Stimulated activated CD4-positive, alpha-beta T cell treated with anti-CD3 and anti-CD28 coated beads, Interleukin-15, amount 100 ng/mL, for 1 hour (primary cell): ENCODE measurements at places on chromosomes 6 and 20.

DNA sequence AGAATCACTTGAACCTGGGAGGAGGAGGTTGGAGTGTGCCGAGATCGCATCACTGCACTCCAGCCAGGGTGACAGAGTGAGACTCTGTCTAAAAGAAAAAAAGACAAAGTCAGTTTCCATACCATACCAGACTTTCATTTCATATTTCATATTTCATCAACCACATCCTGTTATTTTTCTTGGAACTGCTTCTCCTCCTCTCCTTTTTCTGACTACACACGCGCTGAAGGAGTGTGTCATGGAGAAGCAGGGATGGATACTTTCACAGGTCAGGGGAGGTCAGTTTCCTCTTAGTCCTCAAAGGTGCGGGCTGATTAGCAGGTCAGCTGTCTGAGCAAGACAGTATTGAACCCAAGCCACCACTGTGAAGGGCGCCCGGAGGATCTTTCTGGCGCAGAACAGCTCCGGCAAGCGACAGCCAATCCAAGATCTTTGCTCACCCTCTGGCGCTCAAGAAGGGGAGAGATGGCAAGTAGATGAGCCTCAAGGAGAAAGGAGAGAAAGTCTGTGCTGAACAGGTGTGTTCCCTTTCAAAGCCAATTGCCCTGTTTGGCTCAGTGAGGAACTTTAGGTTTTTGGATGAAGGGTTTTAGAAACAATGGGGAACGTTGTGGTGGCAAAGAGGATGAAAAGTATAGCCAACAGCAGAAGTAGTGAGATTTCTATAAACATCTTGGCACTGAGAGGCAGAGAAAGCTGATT lies 18.9 kb upstream of the SYNJ2 start:
- no peak for DNase-seq

DNA sequence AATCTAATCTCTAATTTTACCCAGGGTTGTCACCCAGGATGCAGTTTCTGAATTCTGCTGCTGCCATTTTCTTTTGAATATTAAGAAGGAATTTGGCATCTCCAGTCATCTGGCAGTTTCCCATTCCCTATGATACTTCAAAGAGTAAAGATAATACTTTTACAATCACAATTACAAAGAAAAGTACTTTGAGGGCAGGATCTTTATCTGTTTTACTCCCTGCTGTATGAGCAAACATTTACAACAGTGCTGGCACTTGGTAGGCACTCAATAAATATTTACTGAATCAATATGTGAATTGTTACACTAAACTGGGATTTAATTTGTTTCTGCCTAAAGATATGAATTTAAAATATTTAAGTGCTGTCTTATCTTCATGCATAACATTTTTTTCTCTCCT lies 224.9 kb downstream of the EPHA7 start:
- DNase-seq, result no peak

GRCh38 chr6:75800708-75801505 lies 51.9 kb downstream of the MYO6 start:
- DNase-seq, result no peak

DNA sequence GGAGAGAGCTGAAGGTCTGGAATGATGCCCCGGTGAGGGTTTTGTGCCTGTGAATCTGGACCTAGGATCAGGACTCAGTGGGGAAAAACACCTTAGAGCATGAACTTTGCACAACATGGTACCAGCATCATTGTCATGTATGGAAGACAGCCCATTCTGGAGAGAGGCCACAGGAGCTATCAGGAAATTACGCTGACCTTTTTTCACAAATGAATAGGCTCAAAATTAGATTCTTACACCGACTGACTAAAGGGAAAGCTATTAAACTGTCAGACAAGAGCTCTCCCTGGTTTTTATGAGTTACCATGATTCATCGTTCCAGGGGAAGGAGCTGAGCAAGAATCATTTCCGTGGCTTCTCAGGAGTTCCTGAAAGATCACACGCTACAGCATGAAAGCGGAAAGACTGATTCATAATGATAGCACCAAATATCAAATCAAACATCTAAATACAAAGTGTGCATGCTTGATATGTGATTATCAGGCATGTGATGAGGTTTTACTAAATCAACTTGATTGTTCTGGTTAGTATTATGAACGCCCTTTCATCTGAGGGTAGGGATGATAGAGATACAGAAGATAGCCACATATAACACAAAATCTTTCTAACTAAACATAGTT lies 224.9 kb upstream of the SMLR1 start:
- DNase-seq, result no peak

DNA sequence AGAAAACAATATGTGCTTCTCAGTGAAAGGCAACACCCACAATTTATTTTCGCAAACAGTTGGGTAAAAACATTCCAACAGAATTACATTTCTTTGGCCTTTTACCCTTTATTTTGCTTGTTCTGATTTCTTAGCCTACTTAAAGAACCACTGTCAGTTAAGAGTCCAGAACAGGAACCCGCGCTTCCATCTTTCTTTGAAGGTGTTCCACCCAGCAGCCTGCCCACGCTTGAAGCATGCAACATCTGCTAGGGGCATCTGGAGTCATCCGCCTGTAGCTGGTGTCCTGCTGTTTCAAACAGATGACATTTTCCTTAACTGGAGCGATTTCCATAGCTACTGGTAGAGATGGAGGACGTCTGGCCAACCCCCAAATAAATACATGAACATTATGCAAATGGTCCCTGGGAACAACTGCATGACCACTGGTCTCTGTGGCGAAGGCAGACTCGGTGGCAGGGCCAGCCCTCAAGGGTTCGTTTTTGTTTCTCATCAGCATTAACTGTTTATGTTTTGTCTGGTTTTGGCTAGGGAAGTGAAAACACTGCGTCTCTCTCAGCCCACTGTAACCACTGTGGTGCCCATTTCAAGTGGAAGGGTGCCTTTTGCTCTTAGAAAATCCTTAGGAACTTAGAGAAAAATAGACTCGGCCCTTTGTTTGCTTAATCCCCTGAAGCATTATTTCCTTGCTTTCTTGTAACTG lies 51.6 kb downstream of the LAMA4 start:
- DNase-seq, result no peak

DNA sequence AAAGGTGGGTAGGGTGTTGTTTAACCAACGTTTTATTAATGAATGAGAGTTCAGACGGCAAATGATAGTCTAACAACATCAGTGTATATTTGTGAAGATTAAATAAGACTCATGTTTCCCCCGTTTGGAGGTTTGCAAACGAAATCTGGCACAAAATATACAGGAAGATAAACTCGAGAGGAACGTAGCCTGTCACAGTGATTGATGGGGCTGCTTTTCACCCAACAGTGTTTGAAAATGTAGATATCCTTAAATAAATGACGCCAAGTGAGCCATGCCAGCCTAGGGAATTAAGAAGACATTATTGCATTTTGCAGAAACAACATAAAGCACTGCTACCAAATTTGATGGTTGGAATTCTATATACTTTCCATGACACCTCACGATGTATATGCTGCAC lies 696.5 kb upstream of the FLRT3 start:
- no peak for DNase-seq

- no peak for DNase-seq
Measured at GRCh38 chr6:130500693-130501092, 134.9 kb downstream of the TMEM200A start.

GRCh38 chr6:1609648-1610496 lies at the start of gene FOXC1:
TSS of gene FOXC1 (plus strand) at chr6:1609915. CDS start at chr6:1610446, 531 bp downstream.
- DNase-seq, result no peak
